ENCODE measurements at places on chromosomes 12 and 14.

DNA sequence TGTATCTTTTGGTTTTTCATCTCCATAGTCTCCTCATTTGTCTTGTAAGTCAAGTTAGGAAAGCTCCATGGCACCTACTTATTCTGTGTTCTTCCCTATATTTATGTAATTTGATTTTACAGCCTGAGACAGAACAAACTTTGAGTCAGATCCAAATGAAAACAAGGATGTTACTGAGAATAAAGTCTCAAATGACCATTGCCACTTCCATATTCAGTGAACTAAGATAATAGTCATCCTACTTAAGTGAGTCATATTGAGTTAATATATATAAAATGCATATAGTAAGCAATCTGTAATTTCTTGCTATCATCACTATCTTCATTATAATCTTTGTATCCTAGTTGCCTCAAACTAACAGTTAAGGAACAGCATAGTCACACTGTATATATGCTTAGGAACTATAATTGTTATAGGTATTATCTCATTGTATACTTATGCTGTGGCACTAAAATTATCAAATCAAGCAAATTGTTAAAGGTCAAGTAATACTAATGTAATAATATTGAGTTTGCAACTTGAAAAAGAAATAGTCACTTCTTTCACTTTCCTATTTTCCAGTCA is 30.8 kb downstream of the TMTC3 start:
- no peak for DNase-seq

- DNase-seq: no peak
These were observed 18.1 kb upstream of the KSR2 start for GRCh38 chr12:117986705-117987469.

- DNase-seq: no peak
These were observed 52.0 kb downstream of the PEX5 start for GRCh38 chr12:7241404-7242005.

- DNase-seq: no peak
These were observed 41.4 kb upstream of the NUDT4 start for GRCh38 chr12:93336291-93336741.

GRCh38 chr12:94771741-94772140 is 121.4 kb upstream of the TMCC3 start:
- no peak for DNase-seq

DNA sequence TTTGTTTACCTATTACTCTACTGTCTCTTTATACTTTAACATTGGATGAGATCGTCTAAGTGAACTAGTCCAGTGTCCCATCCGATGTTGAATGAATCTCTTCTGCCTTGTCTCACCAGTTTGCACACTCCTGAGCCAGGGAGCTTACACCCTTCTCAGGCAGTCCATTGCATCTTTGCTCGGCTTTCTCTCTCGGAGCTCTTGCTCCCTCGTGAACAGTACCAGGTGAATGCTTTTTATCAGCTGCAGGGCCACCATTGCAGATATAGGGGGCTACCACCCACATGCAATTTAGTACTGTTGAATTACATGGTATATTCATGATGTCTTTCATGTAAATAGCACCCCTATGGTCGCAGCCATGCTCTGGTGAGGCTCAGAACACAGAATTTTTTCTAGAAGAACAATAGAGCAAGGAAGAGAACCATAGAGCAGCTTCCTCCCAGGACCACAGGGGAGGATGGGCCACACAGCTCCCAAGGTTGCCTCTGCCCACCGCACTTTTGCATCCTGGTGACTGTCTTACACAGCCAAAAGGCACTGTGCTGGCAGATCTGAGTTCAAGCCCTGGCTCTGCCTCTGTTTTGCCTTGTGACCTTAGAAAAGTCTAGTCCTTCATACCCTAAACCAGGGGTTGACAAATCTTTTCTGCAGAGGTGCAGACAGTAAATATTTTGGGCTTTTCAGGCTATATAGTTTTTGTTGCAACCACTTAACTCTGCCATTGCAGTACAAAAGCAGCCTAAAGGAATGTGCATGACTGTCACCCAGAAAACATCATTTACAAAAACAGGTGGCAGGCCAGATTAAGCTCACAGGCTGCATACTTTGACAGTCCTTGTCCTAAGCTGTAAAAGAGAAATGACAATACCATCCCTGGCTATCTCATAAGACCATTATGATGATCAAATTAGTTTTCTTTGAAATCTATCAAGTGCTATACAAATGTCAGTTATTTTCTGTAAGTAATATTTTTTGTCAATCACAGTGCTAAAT is 35.4 kb downstream of the PLEKHG7 start:
- no peak for DNase-seq

GRCh38 chr14:30427846-30428245 is 131.1 kb upstream of the G2E3 start:
- DNase-seq: no peak

- DNase-seq: no peak
These were observed 1.3 kb downstream of the CLEC7A start for GRCh38 chr12:10128687-10129086.

GRCh38 chr14:50697659-50698290 is 29.7 kb upstream of the SAV1 start:
- DNase-seq: no peak

GRCh38 chr14:47917344-47917954 is 242.0 kb upstream of the MDGA2 start:
- no peak for DNase-seq

GRCh38 chr12:90902596-90902995 is 52.4 kb downstream of the CCER1 start:
- no peak for DNase-seq

- DNase-seq: peak; percentile 69
These were observed 1.4 kb upstream of the ZFP36L1 start for GRCh38 chr14:68794130-68794850.

DNA sequence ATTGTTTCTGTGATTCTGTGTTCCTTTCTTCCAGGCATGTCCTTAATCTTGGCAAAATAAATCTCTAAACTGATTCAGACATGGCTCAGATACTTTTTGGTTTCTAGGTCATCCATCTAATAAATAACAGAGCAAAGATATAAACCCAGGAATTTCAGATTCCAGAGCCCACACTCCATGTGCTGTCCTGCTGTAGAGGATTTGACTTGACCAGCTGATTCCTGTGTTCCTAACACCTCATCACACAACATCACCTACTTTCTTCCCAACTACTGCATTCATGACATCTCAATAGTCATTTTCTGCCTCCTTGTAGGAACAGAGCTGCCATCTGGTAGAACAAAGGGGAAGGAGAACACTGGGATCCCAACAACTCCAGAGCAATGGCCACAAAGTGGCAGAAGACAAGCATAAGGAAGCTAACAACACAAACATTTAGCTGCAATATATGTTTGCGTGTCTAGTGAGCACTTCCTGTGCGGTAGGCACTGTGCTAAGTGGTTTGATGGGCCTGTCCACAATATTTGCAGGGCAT is 91.9 kb upstream of the OVCH1 start:
- no peak for DNase-seq

GRCh38 chr12:122029620-122030423 is 8.1 kb downstream of the BCL7A start:
- no peak for DNase-seq

GRCh38 chr12:67541625-67541991 is 106.9 kb upstream of the DYRK2 start:
- DNase-seq: no peak

DNA sequence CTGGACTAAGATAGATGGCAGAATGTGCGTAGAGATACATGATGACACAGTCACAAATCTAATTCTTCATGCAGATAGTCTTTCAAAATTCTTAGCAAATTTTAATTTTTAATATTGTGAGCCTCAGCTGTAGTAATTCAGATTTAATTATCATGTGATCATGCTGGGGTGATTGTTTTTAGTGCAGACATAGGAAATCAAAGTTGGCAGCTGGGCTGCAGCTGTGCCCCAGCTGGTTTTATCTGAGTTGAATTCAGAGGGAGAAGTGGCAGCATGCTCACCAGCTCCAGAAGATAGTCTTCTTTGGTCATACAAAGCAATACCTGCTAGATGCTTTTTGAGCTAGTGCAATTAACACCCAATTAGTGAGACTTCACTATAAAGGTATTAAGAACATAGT is 292.9 kb downstream of the RAD51B start:
- DNase-seq: no peak

- DNase-seq: no peak
These were observed 21.5 kb upstream of the NUDT4 start for GRCh38 chr12:93356214-93356613.

GRCh38 chr14:95180966-95181741 is 23.8 kb upstream of the DICER1 start:
- no peak for DNase-seq

GRCh38 chr12:7441216-7441615 is 2.7 kb downstream of the CD163L1 start:
- DNase-seq: no peak

GRCh38 chr12:31876568-31877424 is 82.4 kb upstream of the RESF1 start:
- no peak for DNase-seq

DNA sequence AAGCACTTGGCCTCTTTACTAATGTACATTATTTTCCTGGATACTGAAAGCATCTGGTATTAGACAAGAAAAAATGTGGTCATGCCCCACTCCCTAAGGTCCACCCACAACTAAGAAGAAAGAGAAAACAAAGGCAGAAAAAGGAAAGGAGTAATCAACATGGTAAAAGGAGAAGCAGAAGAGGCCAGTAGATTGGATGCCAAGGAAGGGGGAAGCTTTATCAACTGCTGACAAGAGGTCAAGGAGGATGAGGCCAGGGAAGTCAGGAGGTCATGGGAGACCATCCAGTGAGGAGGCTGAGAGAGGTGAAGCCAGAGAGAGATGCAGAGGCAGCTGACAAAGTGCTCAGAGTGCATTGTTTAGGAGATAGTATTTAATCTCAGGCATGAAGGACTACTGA is 383.5 kb downstream of the ZFP36L1 start:
- no peak for DNase-seq

GRCh38 chr14:77086017-77086727 is 11.9 kb upstream of the CIPC start:
- DNase-seq: no peak

DNA sequence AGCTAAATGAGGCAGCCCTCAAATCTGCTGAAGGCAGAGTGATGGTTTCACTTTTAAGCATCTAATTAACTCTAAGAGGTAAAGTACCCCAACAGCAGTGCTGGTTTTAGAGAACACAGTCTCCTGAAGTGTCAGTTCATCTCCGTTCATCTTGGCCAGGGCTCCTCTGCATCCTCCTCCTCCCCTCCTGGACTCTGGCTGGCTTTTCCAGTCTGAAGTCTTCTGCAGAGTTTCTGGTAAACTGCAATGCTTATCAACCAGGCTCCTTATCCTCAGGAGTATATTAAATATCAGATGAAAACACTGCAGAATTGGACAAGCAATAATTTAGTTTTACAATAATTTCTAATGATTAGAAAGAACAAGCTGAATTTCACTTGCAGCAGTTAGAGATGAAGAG is 115.4 kb downstream of the GTF2A1 start:
- DNase-seq: no peak

DNA sequence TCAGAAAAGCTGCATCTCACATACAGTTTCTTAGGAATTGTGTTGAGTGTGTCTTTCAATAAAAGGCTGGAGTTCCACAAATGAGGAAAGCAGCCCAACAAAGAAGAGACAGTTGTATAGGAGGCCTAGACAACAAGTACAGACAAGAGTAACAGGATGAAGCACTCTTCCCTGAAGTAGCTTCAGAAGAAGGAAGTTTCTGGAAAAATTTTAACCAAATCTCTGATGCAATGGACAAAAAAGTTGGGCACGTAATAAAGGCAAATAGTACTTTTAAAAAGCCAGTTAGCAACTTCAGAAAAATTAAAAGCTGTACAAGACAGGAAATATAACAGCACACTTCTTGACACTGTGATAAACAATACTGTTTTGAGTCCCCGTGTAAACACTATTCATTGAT is 134.1 kb upstream of the PLEKHG7 start:
- no peak for DNase-seq

- no peak for DNase-seq
These were observed 194.3 kb upstream of the DAAM1 start for GRCh38 chr14:58994130-58994529.

DNA sequence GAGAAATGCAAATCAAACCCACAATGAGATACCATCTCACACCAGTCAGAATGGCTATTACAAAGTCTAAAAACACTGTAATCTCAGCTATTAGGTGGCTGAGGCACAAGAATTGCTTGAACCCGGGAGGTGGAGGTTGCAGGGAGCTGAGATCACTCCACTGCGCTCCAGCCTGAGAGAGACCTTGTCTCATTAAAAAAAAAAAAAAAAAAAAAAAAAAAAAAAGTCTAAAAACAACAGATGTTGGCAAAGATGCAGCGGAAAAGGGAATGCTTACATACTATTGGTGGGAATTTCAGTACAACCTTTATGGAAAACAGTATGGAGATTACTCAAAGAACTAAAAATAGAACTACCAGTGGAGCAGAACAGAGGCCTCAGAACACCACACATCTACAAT is 19.0 kb upstream of the ATF7 start:
- DNase-seq: no peak

DNA sequence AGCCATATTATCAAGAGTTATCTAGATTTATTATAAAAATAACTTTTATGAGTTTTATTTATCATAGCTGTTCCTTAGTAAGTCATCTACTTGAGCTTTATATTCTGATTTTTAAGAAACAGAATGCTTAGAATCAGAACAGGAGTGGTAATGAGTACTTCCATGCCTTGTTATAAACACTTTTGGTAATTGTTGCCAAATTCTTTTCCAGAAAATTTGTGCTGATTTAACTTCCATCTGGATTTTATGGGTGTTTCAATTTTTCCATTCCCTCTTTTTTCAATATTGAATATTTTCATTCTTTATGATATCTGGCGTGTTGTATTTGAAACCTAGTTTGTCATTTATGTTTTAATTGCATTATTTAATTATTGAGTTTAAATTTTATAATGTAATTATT is 131.2 kb downstream of the MSRB3 start:
- DNase-seq: no peak

DNA sequence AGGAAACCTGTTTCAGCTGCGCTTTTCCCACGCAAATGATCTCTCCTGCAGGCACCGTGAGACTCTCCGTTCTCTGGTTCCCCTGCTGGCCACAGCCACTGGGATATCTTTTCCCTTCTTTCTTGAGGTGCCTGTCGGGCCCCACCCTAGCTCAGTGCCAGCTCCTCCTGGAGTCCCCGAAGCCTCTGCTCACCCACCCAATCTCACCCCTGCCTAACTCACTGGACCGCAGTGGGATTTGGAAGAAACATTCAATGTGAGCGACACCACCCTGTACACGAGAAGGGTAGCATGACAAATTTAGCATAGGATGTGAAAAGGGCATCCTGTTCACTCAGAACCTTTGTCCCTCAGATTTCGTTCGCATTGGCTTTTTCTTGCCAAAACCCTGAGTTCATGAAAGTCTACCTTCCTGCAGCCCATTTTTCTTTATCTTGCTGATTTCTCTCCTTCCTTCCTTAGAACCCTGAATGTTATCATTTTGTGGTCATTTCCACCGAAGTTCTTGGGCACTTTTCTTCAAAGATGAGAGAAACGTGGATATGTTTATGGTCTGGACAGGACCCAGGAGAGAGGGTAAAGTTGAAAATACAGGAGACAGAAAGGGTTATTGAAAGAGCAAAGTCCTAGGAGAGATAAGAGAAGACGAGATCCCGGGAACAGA is 63.6 kb upstream of the ELK3 start:
- DNase-seq: no peak

- DNase-seq: no peak
These were observed 70.5 kb upstream of the ATP2B1 start for GRCh38 chr12:89779090-89779489.

Measured in activated CD4-positive, alpha-beta T cell treated with anti-CD3 and anti-CD28 coated beads, Interleukin-2, amount 50 U/mL, for 24 hours (primary cell).